ENCODE measurements at places on chromosomes 1 and 21. TPM values are rescaled to one million over a fixed set of nuclear protein-coding genes. Genes with fewer than 3 reads are reported as not detected.

The RGS7 gene
- total RNA-seq, result not detected

The OR2M3 gene
- total RNA-seq, result not detected

The SLC26A9 gene
- not detected for total RNA-seq

The IGSF21 gene
- total RNA-seq, result not detected

The MRPS6 gene
- total RNA-seq, result 34.3 TPM

The A3GALT2 gene
- not detected for total RNA-seq

The S100A2 gene
- 22,376 TPM for total RNA-seq

The CR1L gene
- total RNA-seq, result not detected

The ERO1B gene
- total RNA-seq, result 2.3 TPM

The C1orf232 gene
- not detected for total RNA-seq

The ADGRB2 gene
- 2.5 TPM for total RNA-seq

The SH2D5 gene
- 157 TPM for total RNA-seq

The TBX19 gene
- 0.32 TPM for total RNA-seq

All from foreskin keratinocyte (primary cell).